Activated CD8-positive, alpha-beta T cell treated with anti-CD3 and anti-CD28 coated beads, Interleukin-2, amount 10 ng/mL, durations not matched to agents 7 days and 5 days (primary cell): ENCODE measurements at places on chromosomes 3 and 15. TPM values are rescaled to one million over a fixed set of nuclear protein-coding genes. Genes with fewer than 3 reads are reported as not detected.

DNA sequence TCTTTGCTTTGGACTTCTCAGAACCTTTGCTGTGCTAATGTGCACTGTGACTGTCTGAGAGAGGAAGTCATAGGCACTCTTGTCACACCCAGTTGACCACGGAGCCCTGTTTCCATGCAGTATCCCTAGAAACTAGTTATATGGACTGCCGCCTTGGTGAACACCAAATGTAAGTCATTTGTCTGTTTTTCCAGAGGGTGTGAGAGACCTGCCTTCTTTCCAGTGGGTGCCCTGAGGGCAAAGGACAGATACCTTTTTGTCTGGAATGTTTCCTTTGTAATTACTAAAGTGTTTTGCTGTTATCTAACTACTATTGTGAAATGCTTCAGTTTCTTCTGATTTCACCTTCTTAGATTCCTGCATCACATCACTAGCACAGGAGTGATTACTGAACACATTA is 91.8 kb downstream of the LARS2 start:
- no peak for DNase-seq

GRCh38 chr15:66907826-66908743 is 157.3 kb upstream of the SMAD3 start:
- no peak for DNase-seq

GRCh38 chr3:89332386-89332785 is 225.0 kb downstream of the EPHA3 start:
- DNase-seq, result no peak

DNA sequence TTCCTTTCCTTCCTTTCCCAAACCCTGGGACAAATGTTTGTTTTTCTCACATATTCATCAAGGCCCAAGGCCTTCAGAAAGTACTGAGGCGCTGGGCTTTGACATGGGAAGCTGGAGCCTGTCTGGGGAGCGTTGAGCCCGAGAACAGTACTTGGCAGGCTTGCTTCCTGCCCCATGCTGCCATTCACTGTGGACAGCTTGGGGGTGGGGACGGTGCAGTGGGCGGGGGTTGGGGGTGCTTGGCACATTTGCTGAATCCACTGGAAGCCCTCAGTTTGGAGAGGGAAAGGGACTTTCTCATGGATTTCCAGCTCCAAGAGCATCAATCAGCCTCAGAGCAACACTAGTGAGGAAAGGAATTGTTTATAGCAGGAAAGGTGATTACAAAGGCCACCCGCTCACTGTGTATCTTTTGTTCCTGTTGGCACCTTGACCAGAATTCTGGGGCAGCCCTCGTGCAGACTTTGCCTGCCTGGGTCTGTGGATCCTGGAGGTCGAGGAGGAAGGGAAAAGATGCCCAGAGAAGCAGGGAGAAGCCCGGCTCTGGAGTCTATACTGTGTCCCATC is 199.8 kb upstream of the RGMA start:
- no peak for DNase-seq

CYP1A1 gene
- 4.7 TPM for total RNA-seq

PHLDB2 gene
- 4.1 TPM for total RNA-seq
